ENCODE measurements at places on chromosomes 6 and 20. TPM values are rescaled to one million over a fixed set of nuclear protein-coding genes. Genes with fewer than 3 reads are reported as not detected.

Gene ROS1
- total RNA-seq, result 0.23 TPM

Gene TMEM74B
- total RNA-seq, result 3.6 TPM

Gene TSBP1
- not detected for total RNA-seq

Gene PAK5
- 1.9 TPM for total RNA-seq

Gene VNN1
- 0.32 TPM for total RNA-seq

Gene IL20RA
- total RNA-seq, result 19.9 TPM

Gene ENPP5
- total RNA-seq, result 90.1 TPM

Gene HAO1
- not detected for total RNA-seq

Gene MAP7
- total RNA-seq, result 35.1 TPM

Gene PPARD
- total RNA-seq, result 24.1 TPM

Gene RHAG
- total RNA-seq, result not detected

Gene ZBTB46
- total RNA-seq, result 12.2 TPM

Gene TFAP2C
- 9.4 TPM for total RNA-seq

Gene SNAP91
- 2.9 TPM for total RNA-seq

Gene OPN5
- total RNA-seq, result not detected
